NCI-H774 (cell line): ENCODE measurements at places on chromosomes 4 and X.

DNA sequence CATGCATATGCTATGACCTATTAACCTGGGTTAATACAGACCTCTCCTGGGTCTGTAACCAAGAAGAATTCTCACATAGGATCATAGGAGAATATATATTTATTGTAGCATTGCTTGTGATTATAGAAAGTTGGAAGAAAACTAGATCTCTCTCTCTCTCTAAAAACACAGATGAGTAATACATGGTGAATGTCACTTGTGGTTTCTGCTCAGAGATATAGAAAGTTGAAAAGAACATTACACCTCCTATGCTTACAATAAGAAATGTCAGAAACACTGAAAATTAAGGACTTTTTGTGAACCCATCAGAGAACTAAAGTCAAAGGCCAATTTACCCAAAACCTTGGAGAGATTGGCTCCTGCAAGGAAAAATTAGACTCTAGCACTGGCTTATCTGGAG, 1389.5 kb downstream of the FAM133A start:
- DNase-seq: no peak

DNA sequence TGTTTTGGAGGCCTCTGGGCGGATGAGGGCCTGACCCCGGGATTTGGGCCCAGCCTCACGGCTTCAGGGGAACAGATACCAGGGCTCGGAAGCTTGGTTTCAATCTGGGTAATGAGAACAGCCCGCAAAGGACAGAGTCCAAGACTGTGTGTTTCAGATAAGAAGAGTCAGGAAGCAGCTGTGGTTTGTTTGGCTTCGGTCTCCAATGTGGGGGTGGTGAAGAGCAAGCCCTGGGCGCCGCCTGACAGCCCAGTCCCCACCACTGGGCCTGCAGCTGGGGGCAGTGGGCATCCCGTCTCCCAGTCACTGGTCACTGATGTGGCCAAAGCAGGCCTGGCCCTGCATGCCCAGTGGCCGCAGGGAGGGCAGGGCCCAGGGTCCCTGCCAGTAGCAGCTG, 9.1 kb downstream of the WFS1 start:
- DNase-seq: no peak

GRCh38 chr4:183241322-183241640, 78.8 kb downstream of the CLDN22 start:
- no peak for DNase-seq

- DNase-seq: no peak
Measured at GRCh38 chr4:15239866-15240265, 188.0 kb upstream of the C1QTNF7 start.

DNA sequence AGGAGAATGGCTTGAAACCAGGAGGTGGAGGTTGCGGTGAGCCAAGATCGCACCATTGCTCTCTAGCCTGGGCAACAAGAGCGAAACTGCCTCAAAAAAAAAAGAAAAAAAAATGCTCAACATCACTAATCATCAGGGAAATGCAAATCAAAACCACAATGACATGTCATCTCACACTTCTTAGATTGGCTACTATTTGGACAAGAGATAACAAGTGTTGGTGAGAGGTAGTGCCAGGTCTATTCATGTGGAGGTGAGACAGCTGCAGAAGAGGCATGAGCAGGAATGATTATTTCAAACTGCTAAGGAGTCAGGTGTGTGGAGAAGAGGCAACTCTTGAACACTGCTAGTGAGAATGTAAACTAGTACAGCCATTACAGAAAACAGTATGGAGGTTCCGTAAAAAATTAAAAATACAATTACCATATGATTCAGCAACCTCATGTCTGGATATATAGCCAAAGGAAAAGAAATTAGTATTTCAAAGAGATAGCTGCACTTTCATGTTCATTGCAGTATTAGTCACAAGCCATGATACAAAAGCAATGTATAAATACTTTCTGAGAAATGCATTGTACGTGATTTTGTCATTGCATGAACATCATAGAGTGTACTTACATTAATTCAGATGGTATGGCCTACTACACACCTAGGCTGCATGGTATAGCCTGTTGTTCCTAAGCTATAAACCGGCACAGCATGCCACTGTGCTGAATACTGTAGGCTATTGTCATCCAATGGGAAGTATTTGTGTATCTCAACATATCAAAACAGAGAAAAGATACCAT, 75.3 kb downstream of the TMEM144 start:
- DNase-seq: no peak

DNA sequence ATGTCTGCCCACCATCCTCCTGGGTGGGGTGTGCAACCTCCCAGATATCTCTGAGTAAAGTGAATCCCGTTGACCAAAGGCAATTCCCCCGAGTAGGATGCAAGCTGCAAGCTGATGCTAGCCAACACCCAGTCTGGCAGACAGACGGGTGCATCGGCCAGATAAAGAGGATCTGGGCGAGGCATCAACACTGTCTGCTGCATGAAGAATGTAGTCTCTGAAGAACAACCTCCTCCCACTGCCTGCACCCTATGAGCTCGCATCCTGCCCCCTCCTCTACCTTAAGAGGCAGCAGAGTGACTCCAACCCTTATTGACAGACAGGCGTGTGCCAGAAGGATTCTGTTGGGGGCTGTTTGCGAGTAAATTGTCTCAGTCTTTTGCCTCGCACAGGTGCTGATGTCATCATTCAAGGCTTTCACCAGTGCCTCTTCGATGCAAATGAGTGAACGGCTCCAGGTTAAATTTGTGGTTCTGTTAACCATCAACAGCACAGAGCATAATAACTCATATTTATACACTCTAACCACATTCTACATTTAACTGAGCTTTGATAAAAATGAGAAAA, 546.9 kb downstream of the BCOR start:
- DNase-seq: no peak

DNA sequence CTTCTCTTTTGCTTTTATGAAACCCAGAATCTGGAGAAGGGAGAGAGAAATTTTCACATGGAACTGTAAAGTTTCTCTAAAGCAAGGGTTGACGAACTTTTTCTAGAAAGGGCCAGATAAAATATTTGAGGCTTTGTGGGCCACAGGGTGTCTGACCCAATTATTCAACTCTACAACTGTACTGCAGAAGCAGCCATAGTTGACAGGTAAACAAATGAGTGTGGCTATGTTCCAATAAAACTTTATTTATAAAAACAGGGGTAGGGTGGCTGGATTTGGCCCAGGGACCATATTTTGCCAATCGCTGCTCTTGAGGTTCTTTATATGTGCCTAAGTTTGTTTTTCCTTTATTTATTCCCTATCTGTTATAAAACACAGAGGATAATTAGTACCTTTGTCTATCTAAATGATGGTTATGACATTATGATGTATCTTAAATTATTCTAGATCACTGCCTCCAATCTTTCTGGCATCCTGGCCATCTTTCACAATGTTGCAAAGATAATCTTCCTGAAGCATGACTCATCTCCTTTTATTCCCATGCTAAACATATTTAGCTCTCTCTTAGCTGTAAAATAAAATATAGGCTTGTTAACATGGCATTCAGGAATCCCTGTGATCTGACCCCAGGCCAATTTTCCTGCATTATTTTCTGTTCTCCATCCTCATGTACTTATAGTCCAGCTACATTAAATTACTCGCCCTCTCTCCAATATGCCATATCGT, 106.8 kb upstream of the CBLL2 start:
- no peak for DNase-seq

DNA sequence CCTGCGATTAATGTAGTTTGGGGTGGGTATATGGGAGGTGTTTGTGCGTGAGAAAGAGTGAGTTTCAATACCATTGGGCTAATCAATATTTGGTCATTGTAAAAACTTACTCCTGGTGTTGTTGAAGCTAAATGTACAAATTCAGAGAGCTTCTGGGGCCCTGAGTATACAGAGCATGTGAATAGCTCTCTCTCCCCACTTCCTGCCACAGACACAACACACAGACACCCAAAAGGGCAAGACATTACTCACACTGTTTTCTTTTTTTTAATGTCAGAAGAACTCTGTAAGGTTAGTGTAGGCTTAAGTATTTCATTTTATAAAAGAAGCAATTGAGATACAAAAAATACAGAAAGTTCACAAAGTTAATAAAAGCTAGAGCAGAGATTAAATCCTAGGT, 151.3 kb upstream of the KCNIP4 start:
- DNase-seq: no peak

DNA sequence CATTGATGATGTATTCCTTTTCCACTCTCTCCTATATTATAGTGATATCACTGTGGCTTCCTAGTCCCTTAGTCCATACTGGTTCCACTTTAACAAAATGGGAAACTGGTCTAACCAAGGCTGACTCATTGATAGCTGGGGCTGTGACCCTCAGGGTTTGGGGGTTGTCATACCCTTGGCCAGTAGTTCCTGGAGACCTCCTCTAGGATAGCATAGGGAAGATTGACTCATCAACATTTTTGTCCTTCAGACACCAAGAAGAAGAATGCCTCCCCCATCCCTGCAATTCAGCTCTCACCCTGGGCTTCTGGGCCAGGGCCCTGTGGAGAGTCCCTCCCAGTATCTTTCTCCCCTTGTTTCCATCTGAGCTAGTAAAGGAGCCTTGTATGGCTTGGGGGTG, 68.8 kb upstream of the PRPS1 start:
- DNase-seq: no peak

DNA sequence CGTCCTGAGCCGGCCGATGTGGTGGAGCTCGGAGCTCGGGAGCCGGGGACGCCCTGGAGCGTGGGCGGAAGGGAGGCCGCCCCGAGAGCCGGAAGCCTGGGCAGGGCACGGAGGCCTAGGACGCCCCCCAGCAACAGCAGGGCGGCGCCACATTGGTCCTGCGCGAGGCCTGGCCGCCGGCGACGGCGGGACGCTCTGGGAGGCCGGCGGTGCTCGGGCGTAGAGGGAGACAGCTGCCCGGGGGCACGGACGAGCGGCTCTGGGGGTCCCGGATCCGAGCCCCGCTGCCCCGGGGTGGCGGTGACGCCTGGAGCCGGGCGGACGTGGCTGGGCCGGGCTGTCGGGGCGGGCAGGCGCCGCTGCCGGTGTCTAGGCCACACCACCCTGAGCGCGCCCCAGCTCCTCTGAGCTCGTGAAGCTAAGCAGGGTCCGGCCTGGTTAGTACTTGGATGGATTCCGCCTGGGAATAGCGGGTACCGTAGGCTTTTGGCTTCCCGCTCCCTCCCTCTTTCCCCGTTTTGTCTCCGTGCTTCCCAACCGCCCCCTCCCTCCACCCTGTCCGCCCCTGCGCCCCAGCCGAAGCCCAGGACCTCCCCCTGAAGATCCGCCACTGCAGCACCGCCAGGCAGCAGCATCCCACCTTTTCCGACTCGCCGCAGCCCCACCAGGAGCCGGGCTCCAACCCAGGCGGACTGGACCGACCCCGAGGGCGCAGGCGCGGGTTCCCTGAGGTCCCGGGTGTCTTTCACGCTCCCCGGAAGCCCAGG, 12.1 kb downstream of the FRG2 start:
- DNase-seq: no peak

- DNase-seq: no peak
Measured at GRCh38 chrX:72554448-72555140, 18.0 kb downstream of the HDAC8 start.

GRCh38 chr4:77344784-77345183, 187.8 kb downstream of the CCNG2 start:
- DNase-seq: no peak

- no peak for DNase-seq
Measured at GRCh38 chr4:60805500-60806313, 394.4 kb upstream of the ADGRL3 start.

DNA sequence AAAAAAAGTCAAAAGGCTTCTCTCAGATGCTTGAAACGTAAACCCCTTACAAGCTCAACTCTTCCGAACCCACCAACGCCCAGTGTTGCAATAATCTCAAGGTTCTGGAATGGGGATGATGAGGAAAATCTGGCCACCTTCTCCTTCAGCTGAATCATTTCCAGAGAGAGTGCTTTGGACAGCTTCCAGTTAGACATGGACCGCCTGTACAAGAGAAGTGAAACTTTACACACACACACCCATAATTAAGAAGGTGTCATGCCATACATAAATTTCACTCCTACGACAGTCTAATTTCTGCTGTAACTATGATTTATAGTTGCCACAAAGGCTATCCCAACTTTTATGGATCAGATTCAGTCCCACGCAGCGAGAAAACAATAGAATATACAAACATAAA, 72.3 kb downstream of the PRKG2 start:
- DNase-seq: no peak

DNA sequence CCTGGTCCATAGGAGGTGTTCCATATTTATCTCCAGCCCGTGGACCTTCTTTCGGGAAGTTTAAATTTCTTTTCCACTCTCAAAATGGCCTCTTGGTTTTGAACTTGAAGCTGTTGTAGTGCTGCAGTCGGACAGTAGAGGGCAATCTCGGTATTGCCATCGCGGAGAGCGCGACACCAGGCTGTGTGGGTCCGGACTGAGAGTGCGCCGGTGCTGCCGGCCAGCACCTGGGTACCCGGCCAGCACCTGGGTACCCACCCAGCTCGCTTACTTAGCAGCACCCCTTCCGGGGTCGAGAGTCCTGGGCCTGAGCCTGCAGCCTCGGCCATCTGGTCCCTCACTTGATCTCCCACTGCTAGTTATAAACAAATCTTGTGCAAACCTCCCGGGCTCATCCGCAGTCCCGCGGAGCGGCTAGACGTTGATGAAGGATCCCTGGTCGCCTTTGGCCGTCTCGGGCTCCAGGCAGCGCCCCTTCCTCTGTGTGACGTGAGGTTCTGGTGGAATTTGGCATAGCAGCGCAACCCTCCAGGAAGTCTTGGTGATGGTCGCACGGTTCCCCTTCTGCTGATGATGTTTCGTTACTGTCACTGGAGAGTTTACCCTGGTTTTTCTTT, 18.0 kb downstream of the FAM9A start:
- DNase-seq: no peak

GRCh38 chr4:153806073-153806472, 17.2 kb upstream of the SFRP2 start:
- no peak for DNase-seq

DNA sequence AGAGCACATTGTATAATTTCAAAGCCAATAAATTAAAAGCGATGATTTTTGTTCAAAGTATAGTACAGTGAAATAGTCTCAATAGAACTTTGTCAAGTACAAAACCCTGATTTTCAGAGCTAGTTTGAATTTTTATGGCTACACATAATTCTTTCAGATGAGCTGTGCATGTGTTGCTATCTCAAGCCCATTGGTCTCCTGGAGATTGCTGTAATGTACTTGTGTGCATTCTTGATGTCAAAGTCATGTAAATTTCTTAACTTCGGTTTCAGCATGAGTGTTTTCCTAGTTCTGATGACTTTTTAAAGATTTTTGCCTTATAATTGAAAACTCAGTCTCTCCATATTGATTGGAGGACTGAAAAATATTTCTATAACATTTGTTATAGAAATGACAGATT, 200.8 kb downstream of the CEP135 start:
- no peak for DNase-seq

DNA sequence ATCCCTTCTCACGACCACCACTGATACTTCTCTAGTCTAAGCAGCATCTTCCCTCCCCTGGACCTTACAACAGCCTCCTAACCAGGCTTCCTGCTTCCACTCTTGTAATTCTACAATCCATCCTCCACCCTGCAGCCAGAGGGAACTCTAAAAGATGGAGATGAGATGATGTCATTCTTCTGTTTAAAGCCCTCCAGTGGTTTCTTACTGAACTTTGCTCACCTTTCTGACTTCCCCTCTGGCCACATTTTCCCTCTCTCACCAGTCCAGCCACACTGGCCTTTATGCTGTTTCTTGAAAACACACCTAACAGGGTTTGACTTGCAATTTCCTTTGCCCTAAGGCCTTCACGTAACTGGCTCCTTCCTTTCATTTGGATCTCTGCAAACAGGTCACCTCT, 191.4 kb upstream of the NHS start:
- no peak for DNase-seq
